SW 1271 (cell line): ENCODE measurements at places on chromosomes 5 and 9.

DNA sequence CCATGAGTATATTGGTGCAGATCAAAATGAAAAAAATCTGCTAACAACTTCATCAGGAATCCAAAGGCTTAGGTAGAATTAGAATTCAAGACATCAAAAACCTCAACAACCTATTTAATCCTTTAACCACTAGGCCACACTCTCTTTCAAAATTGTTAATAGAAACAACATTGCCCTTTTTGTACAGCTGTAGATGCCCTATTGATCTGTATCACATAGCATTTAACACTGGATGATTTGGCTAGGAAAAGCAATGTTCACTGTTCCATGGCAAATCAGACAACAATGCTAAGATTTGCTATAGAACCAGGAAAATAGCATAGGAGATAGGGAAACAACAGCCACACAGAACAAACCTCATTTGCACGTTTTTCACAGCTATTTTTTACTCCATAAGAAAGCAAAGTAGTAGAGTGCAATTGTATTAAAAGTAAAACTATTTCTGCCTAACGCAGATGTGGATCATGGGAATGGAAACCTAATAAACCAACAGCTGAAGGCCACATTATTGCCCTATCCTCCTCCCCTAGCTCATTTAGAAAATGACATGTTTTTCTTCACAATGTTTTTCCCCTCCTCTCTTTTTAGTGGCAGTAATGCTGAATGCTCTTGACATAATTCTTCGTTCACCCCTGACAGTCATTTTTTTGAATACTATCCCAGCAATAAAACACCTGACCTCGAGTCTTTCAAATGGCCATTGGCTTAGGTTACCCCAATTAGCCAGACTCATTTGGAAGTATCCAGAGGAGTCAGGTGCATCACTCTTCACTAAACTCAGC, 373.0 kb upstream of the CCNH start:
- no peak for DNase-seq

DNA sequence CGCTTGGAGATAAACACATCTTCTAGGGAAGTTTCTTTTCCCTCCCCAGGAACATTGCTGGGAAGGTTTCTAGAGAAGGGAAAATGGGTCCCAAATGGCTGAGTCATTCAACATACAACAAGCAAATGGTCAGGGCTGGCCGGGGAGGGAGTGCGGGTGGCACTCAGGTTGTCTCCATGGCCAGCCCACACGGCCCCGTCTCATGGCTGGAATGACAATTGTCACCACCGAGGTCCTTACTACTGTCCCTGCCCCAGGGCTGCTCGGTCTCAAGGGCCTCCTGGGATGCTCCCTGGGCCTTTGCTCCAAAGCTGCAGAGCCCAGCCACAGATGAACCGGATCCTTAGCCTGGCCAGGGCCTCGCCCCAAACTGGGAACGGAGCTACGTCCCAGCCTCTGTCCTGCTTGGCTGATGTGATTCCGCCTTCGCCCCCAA, 121.9 kb downstream of the FGF18 start:
- DNase-seq: no peak

DNA sequence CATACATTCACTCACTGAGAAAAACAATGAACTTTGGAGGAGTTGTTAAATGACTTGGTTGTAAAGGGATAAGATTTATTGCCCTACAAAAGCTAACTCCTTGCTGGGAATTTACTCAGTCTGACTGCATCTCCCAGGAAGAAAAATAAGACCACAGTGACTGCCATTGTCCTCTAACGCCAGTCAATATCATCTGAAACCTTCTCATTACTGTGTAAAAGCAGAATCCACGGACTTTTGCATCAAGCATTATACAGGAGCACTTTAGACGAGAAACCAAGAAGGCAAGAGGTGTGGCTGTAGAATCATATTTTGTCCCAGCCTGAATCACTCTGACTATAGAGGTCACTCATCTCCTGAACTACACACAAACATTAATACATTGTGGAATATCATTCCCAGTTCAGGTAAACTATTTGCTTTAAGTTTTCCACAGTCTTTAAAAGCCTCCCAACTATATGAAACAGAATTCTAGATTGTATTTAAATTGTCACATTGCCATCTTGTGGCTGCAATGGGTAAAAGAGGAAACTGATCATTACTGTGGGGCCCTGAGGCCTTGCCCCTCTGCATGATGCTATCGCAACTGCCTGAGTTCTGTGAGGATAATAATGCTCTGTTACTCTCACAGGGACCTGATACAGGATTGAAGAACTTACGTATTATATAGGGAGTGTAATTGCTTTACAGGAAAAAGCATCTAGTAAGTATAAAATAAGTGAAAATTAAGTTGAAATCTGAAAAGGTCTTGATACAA, 142.9 kb downstream of the SLCO4C1 start:
- DNase-seq: no peak

GRCh38 chr9:133875131-133875530, 117.0 kb downstream of the VAV2 start:
- DNase-seq: no peak

- DNase-seq: peak; percentile 34
These were observed 40.6 kb upstream of the MAP1B start for GRCh38 chr5:72066705-72067107.

GRCh38 chr5:65026816-65027548, 258.3 kb downstream of the CWC27 start:
- no peak for DNase-seq

GRCh38 chr9:38046661-38047300, 22.2 kb downstream of the SHB start:
- DNase-seq: no peak

- DNase-seq: no peak
These were observed 3.8 kb downstream of the SPRY4 start for GRCh38 chr5:142320851-142321560.

DNA sequence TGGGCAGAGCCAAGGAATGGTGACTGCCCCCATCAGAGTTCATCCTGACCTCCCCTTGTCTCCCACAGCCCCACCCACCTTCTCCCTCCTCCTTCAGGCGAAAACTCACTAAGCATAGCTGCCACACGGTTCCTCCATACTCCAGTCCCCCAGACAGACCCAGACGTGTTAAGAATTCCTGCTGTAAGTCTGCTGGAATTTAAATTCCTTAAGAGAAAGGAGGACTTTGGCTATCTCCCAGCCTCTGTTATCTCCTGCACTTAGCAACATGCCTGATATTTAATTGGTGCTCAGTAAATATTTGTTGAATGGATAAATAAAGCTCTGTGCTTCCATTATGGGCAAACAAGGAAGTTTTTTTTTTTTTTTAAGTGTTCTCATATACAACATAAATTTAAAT, 213.7 kb downstream of the RFK start:
- DNase-seq: no peak

- no peak for DNase-seq
These were observed 31.9 kb upstream of the FTMT start for GRCh38 chr5:121819682-121820261.

DNA sequence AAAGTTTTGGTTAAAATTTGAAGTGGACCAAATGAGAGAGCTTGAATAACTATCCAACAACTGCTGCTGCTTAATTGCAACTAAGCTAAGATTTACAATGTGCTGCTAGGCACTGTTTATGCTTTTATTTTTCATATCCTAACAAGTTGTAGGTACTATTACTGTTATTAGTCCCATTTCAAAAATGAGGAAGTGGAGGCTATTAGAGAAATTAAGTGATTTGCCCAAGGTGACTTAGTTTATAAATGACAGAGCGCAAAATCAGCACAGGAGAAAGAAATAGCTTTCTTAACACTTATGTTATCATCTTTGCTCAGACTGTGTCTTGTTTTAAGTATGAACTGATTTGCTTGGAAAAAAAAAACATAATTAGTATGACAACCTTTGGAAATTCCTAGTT, 23.1 kb downstream of the WDR36 start:
- DNase-seq: no peak

GRCh38 chr9:129869585-129870501, 34.6 kb downstream of the USP20 start:
- DNase-seq: no peak

GRCh38 chr9:18786196-18786595, 246.8 kb downstream of the SAXO1 start:
- no peak for DNase-seq

DNA sequence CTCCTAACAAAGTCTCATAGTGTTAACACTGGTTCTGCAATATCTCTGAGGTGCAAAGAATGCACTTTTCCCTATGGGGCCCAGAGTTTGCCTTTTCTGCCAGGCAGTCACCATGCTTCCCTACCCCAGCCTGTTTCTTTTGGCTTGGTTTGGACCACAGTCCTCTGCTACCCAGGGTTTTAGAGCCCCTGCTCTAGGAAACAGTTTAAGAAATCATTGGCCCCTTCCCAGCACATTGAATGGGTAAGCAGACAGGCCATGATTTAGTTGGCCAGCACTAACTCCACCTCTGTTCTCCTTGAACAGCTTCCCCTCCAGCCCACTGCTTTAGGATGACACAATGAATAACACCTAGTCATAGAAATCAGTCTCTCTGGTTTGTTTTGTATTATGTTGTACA, 73.2 kb downstream of the UBAP1 start:
- no peak for DNase-seq

GRCh38 chr5:103174147-103174546, 54.0 kb downstream of the PPIP5K2 start:
- DNase-seq: no peak

DNA sequence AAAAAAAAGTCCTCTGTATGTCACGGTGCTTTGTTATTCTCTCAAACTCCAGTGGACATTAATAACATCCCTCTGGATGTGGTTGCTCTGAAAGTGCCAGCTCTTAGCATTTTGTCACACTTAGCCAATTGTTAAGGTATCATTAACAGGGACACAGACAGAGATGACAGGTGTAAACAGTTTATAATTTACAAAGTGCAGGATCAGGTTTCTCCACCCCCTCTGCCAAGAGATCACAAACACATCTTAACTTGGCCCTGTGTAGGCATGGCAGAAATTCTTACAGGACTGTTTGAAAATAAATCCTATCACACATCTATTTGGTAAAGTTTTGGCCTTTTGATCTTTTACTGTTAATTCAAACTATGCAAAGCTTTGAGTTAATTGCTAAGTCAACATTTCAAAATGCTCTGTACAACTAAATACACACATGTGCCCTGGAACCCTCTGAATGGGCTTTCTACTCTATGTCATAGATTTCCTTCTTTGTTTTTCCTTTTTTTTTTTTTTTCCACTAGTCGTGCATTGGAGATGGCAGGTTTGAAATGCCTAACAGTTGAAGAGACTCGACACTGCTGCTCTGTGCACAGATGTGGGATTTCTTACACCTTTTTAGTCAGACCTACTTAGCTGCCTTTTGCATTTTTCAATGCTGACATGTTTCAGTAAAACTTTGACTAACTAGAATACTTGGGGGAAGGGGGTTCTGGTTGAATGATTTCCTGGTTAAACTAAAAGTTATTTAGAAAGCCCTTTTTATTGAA, 41.7 kb downstream of the SEMA6A start:
- DNase-seq: no peak

DNA sequence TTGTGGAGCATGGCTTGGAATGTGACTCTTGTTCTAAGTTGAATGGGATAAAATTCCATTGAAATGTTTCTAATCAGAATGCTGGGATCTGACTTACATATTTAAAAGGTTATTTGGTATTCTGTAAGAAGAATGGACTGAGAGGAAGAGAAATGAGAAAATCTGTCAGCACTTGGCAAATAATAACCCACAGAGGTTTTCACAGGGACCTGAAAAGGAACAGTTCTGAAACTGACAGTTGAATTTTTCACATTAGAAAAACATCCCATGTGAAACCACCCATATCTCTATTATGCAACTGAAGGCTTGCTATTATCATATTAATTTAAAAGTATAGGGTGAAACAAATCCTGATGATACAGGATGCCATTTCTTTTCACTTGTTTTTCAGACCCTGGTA, 302.7 kb downstream of the EPB41L4A start:
- no peak for DNase-seq

GRCh38 chr9:1879501-1879900, 135.6 kb upstream of the SMARCA2 start:
- DNase-seq: no peak

DNA sequence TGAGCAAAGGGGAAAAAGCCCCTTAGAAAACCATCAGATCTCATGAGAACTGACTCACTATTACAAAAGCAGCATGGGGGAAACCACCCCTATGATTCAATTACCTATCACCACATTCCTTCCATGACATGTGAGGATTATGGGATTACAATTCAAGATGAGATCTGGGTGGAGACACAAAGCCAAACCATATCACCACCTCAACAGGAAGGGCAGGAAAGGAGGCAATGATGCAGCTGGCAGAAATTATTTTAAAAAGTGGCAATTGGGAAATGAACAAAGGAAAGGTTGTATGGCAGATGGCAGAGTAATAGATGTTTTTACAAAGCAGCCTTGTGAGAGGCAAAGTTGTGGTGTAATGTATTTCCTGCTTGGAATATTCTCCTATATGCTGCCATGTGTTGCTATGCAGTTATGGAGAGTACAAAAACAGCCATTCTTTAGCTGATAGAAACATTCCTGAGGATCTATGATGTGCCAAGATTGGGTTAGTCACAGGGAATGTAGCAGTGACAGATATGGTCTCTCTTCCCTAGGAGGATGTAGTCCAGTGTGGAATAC, 138.8 kb downstream of the SMC2 start:
- peak; percentile 52 for DNase-seq

DNA sequence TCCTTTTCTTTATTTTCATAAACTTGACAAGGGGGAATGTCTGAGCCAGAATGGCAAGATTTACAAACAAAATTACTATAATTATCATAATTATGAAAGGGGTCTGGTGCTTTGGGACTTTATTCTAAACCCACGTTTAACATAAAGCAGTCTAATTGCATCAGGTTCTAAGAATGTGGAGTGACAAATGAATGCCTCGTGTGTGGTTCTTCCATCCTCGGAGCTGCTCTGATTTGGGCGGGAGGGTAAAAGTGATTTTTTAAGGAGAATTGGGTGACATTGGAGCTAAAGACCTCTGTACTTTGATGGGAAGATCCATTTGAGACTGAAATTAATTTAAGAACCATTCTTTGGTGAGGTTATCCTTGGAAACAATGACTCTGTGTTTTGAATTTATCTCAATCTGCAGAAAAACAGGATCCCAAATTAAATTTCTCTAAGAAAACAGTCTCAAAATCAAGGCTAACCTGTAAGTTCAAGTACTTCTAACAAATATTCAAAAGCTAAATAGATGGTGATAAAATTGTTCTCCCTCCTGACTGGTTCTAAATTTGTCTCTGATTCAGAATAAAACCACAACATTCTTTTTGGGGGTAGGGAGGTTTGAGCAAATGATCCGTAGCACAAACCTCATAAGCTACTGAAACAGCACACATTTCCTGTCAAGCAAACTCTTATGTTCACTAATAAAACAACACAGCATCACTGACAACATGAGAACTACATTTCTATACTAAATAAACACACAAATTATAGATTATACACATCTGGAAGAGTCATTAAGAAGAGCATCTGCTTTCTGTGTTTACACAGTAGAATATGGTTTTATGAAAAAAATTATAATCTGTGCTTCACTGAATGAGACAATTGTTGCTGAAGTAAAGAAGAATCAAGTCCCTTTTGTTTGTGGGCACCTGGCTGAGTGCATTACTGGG, 85.5 kb downstream of the DCP2 start:
- no peak for DNase-seq

DNA sequence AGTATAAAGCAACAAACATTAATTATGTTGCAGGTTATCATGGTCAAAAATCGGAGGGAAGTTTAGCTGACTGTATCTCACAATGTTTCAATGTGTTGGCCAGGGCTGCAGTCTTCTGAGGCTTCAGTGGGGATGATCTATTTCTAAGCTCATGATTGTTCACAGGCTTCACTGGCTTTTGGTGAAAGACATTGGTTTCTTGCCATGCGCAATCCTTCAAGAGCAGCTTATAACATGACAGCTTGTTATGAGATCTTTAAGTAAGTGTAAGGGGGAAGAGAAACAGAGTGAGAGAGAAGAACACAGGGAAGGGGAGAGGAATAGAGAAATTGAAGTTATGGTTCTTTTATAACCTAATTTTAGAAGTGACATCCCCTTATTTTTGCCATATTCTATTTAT, 385.9 kb upstream of the CHD1 start:
- no peak for DNase-seq
